ENCODE measurements at places on chromosomes 12 and 14. TPM values are rescaled to one million over a fixed set of nuclear protein-coding genes. Genes with fewer than 3 reads are reported as not detected.

Gene DBX2
- not detected for total RNA-seq

DNA sequence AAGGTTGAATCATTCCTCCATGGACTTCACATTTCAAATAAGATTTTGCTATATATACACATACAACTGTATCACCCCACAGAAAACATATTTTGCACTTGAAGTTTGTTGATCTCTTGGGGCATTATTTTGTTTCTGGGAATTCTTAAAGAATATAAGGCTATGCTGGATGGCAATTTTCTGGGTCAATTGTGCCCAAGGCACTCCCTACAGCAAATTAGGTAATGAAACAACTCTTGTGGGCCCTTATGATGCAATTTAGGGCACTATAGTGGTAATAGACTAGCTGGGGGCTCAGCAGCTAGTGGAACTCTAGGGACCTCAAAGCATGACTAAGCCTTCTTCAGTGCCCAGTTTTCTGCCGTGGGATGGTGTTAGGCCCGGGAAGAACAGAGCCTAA lies 444.4 kb downstream of the NRXN3 start:
- DNase-seq, result no peak

DNA sequence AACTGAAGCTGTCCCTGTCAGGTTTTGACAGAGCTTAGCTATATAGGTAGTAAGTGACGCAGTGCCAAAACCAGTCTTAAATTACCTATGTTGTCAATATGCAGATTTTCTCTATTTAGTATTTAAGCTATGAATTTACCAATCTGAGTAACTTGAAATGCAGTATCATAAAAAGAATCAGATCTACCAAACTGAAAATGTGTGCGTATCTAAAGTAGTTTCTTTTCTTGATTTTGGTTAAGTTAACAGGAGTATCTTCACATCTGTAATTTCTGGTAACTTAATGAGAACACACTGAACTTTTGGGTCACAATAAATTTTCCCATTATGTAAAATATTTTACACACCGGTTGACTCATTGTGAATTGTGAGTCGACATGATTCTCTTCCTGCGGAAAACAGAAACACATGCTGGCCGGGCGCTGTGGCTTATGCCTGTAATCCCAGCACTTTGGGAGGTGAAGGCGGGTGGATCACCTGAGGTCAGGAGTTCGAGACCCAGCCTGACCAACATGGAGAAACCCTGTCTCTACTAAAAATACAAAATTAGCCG lies 45.1 kb downstream of the TRAF3 start:
- DNase-seq, result no peak

GRCh38 chr12:89230376-89231315 lies 121.7 kb downstream of the DUSP6 start:
- DNase-seq, result no peak

GRCh38 chr12:60112763-60113162 lies 516.9 kb downstream of the SLC16A7 start:
- DNase-seq, result no peak
